ENCODE measurements at places on chromosomes 13 and 19.

DNA sequence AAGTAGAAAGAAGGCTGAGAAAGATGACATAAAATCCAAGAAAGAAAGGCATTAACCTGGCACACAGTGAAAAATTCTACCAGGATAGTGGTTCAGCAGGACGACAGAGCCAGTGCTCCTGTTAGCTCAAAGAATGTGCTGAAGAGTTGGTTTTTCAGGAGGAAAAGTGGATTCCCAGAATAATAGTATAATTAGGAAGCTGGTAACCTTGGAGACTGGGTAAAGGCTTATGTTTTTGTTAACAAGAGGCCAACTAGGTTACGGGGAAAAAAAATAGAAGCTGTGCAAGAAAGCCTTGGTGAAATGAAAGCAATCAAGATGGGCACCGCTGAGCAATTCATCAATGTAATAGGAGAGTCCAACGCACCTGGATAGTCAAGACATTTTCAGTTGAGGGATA lies 54.7 kb downstream of the SLC15A1 start:
- no peak for DNase-seq

- no peak for DNase-seq
These were observed 89.0 kb downstream of the CDK8 start for GRCh38 chr13:26342898-26343297.

DNA sequence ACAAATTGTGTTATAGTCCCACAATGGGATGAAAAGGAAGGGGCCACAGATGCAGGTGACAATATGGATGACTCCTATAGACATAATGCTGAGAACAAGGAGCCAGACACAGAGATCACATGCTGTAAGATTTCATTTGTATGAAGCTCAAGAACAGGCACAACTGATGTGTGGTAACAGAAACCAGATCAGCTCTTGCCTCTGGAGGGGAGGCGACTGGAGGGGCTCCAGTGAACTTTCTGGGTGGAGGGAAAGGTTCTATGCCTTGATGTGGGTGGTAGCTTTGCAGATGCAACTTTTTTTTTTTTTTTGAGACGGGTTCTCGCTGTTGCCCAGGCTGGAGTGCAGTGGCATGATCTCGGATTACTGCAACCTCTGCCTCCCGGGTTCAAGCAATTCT lies 6.0 kb upstream of the RABAC1 start:
- no peak for DNase-seq

DNA sequence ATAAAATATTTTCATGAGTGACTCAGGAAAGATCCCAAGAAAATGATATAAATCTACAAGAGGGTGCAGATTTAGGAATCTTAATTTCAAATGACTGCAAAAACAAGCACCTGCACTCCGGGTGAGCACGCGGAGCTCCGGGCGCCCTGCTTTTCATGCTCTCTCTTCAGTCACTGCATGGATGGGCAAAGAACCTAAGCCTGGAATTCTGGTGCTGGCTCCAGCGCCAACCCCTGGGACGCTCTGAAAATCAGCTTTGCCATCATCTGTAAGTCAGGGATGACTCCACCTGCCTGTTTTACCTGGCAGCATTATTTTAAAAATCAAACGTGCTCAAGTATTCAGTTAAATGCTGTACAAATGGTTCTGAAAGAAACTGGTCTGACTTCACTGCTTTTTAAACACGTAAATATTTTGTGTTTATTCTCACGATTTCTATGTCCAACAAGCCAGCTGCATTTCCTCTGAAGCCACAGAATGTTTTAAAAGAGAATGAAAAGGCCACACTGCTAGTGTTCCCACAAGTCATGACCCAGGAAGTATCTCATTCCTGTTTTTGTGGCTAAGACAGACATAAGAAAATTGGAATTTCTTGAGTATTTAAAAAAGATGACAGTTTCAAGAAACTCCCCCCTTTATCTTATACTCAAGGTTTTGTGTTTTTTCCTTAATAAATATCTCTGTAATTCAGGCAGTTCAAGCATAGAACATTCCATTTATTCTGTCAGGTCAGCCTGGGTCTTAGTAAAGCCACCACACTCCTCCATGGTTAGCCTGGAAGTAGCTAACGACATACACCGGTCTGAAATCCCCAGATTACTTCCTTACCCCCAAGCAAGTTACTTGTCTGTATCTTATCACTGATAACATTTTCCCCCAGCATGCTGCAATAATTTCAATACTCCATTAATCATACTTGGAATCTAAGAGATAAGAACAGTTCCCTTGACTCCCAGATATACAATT lies 81.1 kb downstream of the COL4A1 start:
- no peak for DNase-seq

GRCh38 chr13:46297361-46297811 lies 85.7 kb downstream of the LRRC63 start:
- DNase-seq = no peak

DNA sequence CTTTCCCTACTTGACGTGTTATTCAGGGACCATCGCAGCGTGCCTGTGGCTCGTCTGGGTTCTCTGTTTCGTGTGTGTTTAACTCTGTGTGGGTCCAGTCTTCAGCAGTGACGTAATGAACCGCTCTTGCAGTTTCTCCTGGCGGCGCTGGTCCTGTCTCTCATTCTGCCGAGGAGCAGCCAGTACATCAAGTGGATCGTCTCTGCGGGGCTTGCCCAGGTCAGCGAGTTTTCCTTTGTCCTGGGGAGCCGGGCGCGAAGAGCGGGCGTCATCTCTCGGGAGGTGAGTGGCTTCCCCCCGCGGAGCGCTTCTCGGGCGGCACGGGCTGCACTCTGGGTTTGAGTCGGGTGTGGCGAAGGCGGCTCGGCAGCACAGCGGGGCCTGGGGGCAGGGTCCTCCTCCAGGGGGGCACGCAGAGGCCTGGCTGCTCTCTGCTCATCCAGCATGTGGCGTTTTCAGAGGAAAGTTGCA lies 36.3 kb upstream of the TFDP1 start:
- no peak for DNase-seq

GRCh38 chr13:71922194-71922593 lies 55.2 kb upstream of the DACH1 start:
- DNase-seq = no peak

DNA sequence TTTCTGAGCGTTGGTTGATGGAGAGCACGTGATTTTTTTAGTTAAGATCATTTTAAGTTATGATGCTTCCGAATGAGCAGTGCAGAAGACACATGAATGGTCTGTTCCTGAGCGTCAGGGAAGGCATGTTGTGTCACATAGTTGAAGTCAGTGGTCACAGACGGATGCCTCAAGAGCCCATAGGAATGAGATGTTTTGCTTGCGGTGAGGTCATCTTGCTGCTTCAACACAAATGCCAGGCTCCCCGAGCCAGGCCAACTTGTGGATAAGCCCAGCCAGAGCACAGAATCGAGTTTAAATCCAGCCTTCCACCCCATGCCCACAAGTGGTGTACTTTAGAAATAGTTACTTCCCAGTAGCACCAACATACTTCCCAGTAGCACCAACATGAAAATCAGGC lies 5.4 kb downstream of the UPF3A start:
- no peak for DNase-seq

GRCh38 chr19:55172741-55173140 lies 6.3 kb upstream of the DNAAF3 start:
- DNase-seq = no peak

DNA sequence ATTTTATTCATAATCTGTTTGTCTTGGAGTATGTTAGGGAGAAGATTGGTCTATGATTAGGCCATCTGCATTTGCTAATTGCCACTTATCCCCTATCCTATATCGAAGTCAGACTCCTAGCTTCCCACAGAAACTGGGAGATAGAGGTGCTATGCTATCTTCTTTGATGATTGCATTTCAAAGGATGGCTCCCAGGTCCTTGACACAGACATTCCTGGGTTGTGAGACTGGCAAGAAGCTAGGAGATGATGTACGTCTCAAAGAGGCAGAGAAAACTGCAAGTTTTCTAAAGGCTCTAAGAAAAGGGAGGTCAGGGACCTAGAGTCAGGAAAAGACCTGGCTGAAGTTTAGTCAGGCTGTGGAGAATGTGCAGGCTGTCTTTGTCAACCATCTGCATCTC lies 1251.9 kb downstream of the PCDH17 start:
- no peak for DNase-seq

- DNase-seq = no peak
These were observed 370.6 kb downstream of the DIAPH3 start for GRCh38 chr13:59793107-59793506.
